NCI-H146 (cell line): ENCODE measurements at places on chromosomes 6 and 20.

GRCh38 chr6:142087950-142088857, 44.5 kb upstream of the GJE1 start:
- DNase-seq = peak; percentile 29

GRCh38 chr20:44087857-44088120, 99.2 kb downstream of the JPH2 start:
- DNase-seq = no peak

DNA sequence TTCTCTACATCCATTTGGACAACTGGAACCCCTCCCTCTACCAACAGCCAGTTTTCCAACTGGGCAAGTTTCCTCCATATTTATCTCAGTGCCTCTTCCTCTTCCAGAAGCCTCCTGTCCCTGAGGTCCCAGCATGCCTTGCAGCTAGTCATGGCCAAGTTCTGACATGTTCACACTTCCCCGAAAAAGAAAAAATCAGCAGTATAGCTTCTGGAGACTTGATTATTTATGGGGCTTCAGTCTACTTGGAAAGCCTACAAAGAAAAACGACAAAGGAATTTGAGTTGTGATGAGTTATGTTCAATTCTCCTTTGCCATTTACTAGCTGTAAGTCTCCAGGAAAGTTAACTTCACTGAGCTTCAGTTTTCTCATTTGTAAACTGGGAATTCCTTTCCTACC, 406.5 kb downstream of the MAFB start:
- DNase-seq = no peak

GRCh38 chr20:20759132-20759531, 46.7 kb upstream of the RALGAPA2 start:
- DNase-seq = no peak

- DNase-seq = no peak
These were observed 20.1 kb downstream of the SERPINB1 start for GRCh38 chr6:2821554-2821953.

- DNase-seq = no peak
These were observed 38.5 kb upstream of the TFB1M start for GRCh38 chr6:155352811-155353210.
